SJSA1 (cell line): ENCODE measurements at places on chromosomes 5 and 9.
A peak's percentile ranks its signal among the peaks of the same experiment; 100 is the strongest.

DNA sequence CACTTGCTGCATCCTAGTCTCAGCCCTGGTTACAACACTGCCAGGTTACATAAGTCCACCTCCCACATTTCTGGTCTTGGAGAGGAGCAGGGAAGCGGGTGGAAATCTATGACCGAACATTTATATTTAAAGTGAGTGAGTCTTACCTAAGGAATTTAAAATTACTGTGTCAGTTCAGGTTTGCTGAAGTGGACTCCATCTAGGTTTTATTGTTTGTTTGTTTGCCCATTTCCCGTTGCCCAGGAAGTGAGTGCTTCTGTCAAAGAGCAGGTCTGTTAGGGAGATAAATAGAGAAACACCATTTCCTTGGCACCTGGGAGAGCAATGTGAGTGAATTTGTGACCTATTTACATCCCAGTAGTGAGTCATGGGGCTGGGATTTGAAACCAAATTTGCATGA lies 179.5 kb downstream of the KIF4B start:
- no peak for DNase-seq

- no peak for DNase-seq
Measured at GRCh38 chr5:154238776-154239481, 48.4 kb downstream of the GALNT10 start.

DNA sequence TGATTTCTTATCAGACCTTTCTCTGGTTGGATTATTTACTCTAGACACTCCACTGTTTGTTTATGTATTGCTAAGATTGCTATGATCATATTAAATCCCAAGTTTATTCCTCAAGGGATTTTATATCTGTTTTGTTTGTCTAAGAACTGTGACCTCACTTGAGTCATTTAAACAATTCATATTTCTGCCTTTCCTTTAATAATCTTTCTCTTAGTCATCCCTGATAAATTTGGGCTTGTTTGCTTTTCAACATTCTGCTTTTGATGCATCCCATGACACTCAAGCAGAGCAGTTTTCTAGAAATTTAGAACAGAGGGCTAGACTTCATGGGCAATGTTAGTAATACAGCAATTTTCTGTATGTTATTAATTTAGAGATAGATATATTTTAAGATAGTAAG lies 231.6 kb upstream of the TNC start:
- no peak for DNase-seq

DNA sequence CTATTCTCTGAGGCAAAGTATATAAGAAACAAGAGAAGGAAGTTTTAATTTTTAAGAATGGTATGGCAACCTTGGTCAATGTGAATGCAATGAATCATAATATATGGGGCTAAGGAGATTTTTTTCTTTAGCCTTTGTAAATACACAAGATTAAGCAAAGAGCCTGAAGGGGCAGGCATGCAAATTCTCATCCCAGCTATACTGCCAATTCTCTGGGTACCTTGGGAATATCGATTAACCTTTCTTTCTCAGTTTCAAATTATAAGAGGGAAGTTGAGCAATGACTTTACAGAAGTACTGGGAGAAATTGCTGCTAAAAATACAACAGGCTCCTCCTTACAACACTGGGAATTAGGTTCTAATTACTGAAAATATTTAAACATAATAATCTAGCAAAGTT lies 97.5 kb downstream of the MRPS27 start:
- DNase-seq: no peak

DNA sequence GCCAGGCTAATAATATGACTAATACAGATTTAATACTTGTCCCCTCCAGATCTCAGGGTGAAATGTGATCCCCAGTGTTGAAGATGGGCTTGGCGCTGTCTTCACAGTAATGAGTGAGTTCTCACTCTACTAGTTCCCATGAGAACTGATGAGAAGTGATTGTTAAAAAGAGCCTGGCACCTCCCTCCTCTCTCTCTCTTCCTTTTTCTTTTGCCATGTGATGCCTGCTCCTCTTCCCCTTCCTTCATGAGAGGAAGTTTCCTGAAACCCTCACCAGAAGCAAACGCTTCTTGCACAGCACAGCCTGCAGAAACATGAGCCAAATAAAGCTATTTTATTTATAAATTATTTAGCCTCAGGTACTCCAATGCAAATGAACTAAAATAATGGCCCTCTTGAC lies 55.2 kb downstream of the GLDC start:
- no peak for DNase-seq

GRCh38 chr5:91070761-91071550 lies 312.2 kb downstream of the ARRDC3 start:
- no peak for DNase-seq

DNA sequence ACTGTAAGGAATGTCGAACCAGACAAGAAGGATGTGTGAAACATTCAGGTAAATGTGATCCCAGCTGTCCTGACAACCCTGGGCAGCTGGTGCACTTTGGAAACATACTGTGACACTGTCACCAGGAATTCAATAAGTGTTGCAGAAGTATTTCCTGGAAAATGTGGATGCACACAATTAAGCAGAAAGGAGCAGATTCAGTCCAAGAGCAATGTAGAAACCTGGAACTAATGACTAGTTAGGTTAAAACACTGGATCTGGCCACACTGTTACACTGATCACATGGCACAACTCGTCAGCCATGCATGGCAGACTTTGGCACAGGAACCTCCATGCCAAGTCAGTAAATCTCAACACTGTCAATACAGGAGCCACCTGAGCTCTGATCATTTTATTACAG lies 109.0 kb downstream of the FAM174A start:
- no peak for DNase-seq

GRCh38 chr5:138028971-138029365 lies 3.9 kb downstream of the FAM13B start:
- DNase-seq: no peak

DNA sequence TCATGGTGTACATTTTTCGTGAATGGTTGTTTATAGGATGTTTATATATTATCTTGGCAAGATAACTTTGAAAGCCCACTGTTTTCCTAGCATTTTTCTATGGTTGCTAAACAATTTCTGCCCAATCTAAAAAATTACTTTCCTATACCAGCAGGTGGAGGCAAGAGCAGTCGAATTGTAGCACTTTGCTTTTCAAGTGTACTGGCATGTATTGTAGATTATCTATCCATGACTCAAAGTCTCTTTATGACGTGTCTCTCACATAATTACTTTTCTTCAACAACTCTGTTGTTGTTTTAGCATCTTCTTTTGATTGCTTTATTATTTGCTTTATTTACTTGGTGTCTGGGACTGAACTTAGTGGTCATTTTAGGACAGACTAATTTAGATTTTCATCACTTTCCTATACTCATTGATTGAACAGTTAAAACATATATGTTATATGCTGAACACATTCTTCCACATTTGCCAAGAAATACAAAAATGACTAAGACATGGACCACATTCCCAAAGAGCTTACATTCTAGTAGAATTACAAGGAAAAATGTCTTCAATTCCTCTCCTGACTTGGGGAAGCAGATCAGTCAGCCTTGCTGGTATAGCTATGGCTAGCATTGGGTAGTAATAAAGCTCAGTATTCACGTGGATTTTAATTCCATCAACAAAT lies 20.7 kb downstream of the NLN start:
- no peak for DNase-seq

- peak; percentile 76 for DNase-seq
Measured at GRCh38 chr9:72557549-72557948, 36.1 kb downstream of the TMC1 start.

DNA sequence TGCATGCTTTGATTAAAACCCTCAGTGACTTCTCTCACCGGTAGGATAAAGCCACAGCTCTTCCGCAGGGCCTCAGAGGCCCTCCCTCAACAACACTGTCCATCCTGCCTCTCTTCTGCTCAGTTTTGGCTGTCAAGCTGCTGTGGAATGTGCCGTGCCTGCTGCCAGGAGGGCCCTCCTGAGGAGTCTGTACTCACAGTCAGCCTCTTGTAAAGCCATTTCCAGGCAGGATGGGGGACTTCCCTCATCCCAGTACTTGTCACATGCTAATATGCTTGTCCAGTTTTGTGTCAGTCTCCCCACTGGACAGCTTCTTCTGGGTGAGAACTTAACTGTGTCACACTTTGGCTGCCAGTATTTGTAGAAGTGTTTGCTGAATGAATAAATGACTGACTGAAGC lies 13.9 kb upstream of the DDX41 start:
- DNase-seq: no peak

GRCh38 chr5:5209089-5209488 lies 69.0 kb downstream of the ADAMTS16 start:
- DNase-seq: no peak

- no peak for DNase-seq
Measured at GRCh38 chr5:124056326-124056990, 544.5 kb downstream of the CSNK1G3 start.

DNA sequence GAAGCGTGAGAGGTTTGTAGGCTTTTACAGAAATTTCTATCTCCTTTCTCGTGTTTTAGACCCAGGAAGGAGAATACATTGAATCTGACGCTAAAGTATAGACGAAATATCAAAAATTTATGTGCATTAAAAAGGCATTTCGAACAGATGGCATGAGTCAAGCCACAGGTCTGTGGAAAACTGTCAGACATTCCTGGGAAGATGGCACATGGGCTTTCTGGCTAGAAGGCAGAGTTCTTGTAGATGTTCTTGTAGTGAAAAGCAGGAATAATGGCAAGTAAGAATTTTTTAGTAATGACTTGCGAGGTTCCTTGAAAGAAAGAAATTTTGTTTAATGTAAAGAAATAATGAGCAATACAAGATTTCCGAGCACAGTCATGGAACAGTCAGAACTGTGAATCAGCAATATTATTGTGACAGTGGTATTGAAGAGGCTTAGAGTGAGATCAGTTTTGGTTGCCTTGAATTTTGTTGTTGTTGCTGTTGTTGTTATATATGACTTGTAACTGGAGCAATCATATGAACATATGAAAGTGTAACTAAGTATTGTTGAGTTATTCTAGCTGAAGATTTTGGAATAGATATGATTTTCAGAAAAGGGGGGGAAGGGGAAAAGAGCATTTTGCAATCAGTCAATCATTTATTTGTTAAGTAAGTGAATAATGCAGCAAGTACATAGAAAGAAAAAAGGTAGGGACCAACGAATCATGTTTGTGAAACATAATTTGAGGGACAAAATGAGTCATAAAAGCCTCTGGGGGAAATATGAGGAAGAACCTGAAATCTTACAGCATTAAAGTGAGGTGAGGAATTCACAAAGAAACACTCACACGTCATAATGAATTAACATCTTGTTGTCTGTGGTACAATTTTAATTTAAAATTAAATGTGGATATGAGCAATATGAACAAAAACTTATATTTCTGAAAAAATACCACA lies 339.0 kb upstream of the CTNND2 start:
- DNase-seq: peak; percentile 9

DNA sequence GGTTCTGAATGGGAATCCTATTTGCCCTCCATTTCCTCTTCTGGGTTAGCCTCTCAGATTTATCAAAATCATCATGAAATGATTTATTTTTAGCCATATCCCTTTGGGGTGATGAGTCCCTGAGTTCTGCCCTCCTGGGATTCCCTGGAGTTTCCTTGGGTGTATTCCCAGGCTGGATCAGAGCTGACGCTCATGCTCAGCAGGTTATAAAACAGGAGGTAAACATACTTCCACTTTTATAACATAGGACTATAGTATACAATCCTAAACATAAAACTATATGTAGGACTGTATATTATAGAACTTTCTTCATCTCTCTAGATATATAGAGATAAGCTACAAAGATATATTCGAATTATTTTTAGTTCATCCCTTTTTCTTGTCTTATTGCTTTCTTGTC lies 4.4 kb upstream of the PRRX2 start:
- DNase-seq: no peak

- DNase-seq: no peak
Measured at GRCh38 chr5:160367885-160368284, 2.5 kb downstream of the C1QTNF2 start.

DNA sequence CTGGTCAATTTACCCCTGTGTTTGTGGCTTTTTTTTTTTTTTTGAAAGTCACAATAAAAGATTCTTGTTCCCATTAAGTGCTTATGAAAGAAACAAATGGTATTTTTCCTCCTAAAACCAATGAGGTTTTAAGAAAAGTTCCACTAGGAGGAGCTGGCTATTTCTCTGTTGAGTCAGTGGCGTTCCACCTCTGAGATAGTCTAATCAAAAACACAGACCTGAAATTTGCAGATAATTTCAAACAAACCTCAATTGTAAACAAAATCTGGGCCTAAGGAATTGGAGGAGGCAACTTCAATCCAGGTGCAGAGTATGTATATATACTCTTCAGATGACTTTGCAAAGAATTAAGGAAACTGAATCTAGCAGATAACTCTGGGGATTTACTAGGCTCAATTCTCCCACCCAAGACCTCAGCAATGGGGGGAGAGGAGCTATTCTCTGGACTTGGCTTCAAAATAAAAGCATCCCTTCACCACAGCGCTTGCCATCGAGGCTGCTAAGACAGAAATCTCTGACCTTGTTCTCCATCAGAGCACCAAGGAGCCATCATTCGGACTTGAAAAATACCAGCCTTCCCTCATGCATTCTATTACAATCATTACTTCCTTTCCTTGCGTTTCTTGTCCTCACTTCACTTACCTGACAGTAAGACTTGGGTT lies 52.4 kb downstream of the FANCC start:
- no peak for DNase-seq

DNA sequence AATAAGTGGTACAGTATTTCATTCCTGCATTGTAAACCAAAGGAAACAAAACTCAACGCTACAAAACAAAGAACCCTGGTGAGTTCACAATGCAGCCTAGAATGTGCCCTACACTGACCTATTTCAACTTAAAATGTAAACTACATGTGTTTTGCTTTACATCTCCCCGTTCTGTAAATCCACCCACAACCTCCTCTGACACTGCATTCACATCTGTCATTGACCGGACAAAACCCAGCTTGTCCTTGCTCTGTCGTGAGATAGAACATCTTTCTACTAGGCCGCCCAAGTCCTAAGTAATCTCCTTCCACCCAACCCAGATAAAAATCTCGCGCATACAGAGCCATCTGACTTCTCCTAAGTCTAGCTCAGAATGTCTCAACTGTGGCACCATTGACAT lies 6.1 kb upstream of the VLDLR start:
- no peak for DNase-seq

GRCh38 chr9:37943345-37944265 lies 39.7 kb upstream of the SLC25A51 start:
- peak; percentile 59 for DNase-seq

GRCh38 chr5:170307575-170308465 lies 10.2 kb upstream of the LCP2 start:
- DNase-seq: no peak

- peak; percentile 67 for DNase-seq
Measured at GRCh38 chr5:39775797-39776365, 351.1 kb upstream of the DAB2 start.

- no peak for DNase-seq
Measured at GRCh38 chr9:131721076-131721475, 18.8 kb downstream of the RAPGEF1 start.

DNA sequence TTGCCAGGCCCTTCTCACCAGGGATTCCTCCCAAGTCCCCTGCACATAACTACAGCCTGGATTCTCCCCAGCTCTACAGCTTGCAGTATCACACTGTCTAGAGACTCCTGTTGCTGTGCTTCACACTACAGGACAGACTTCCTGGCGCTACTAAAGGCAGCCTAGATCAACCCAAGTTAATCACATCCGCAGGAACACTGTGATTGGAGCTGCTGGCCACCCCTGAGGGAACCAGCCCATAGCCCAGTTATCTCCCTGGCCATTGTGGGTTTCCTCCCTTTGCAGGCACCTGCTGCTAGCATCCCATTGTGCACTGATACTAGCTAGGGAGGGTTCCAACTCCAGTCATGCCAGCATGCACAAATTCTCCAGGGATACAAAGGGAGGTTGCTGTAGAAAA lies 53.5 kb downstream of the NLN start:
- no peak for DNase-seq
